ENCODE measurements at places on chromosomes 7 and 10.

- no peak for DNase-seq
Observed at GRCh38 chr7:7668706-7669105, 28.2 kb downstream of the UMAD1 start.

DNA sequence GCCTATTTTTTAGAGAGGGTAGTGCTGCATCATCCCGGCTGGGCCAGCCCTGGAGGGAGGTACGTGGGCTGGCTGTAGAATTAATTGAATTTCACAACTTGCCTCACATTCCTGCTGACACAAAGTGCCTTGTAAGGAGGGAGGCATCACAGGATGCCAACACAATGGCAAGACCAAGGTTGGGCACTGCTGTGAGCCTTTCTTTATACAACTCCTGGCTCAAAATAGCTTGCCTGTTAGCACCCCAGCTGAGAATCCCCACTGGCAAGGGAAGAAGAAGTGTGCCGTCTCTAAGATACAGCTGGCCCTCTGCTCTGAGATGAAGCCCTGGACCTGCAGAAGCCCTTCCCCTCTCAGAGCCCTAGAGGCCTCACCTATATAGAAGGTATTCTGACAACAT lies 873.9 kb downstream of the GRID1 start:
- DNase-seq = no peak

DNA sequence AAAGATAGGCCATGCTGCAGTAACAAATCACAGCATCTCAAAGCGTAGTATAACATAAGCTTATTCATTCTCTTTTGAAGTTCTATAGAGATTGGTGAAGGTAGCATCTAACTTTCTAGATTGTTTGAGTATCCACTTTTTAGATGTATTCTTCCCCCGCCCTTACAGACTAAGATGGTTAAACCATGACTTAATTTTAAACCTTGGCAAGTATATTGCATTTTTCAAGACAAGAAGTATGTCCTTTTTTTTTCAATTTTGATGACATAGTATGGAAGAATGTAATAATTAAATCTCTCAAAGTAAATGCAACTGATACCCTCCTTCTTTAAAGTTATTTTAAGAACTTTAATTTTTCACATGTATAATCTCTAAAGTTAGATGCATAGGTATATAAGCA lies 190.0 kb downstream of the KCND2 start:
- DNase-seq = no peak

GRCh38 chr10:108410236-108410635 lies 1245.7 kb upstream of the SORCS1 start:
- no peak for DNase-seq

DNA sequence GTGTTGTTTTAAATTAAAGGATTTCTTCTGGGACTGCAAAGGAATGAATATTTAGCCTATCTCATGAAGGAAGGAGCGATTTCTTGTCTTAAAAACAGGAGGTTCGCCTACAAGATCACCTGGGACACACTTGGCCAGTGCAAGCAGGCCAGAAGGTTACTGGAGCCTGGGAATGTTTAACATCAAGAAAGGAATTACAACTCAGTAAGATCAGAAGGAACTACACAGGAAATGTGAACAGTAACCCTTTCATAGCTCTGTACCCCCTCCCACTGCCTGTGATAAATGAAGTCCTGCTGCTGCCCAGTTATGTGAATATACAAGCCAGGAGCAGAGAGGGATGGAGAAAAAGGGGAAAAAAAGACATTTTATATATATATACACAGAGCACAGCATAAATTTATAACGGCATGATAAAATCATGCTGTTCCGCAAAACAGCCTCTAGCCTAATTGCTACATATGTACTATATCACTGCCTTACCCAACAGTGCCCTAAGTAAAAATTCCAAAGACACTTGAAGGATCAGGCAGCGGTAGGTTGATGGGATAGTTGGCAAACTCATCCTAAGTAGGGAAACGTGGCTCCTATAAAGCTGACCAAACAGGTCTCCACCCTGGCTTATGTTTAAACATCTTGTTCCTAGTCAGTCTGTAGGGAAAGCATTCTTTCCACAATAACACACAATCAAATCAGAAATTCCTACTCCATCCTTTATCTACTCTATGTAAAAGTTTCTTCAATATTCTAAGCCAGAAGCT lies 63.8 kb downstream of the ZNF438 start:
- DNase-seq = no peak

DNA sequence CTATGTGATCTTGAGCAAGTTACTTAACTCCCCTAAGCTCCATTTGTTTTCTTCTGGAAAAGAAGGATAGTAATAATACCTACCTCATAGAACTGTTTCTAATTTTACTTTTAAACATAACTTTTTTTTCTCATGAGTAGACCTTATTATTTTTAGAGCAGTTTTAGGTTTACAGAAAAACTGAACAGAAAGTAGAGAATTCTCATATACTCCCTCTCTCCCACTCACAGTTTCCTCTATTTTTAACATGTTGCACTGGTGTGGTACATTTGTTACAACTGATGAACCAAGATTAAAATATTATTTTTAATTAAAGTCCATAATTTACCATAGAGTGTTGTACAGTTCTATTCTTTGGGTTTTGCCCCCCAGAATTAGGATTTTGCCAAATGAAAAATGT lies 221.3 kb upstream of the CSTF2T start:
- no peak for DNase-seq

- peak; percentile 16 for DNase-seq
Observed at GRCh38 chr7:78039790-78040776, 241.5 kb downstream of the PHTF2 start.

DNA sequence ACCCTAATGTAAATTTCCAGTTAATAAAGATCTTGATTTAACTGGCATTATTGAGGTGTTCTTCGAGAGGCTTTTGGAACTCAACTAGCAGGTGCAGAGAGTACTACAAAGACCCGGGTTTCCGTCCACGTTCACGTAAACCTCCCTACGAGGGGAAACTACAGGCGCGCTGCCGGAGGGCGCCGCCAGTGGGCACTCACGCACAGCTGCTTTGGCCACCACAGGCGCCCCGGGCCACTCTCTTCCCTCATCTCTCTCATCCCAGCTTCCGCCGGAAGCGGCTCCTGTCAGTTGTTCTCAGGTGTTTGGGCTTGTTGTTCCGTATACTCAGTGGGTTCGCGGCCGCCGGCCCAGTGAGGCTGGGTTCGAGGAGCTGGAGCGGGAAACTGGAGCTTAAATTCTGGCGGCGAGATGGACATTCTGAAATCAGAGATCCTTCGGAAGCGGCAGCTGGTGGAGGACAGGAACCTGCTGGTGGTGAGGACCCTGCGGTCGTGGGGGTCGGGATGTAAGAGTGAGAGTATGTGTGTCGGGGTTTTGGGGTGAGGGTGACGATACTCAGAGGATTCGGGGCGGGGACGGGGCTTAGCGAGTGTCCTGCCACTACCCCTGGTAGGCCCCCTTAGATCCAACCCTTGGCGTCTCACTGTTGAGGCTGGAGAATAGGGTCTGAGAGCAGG lies at the start of gene PRPF18:
Gene PRPF18 (plus strand): TSS at position 290 of the 680 bp plus-strand sequence. CDS start 122 bp downstream, at position 412.
- DNase-seq = peak; percentile 85

DNA sequence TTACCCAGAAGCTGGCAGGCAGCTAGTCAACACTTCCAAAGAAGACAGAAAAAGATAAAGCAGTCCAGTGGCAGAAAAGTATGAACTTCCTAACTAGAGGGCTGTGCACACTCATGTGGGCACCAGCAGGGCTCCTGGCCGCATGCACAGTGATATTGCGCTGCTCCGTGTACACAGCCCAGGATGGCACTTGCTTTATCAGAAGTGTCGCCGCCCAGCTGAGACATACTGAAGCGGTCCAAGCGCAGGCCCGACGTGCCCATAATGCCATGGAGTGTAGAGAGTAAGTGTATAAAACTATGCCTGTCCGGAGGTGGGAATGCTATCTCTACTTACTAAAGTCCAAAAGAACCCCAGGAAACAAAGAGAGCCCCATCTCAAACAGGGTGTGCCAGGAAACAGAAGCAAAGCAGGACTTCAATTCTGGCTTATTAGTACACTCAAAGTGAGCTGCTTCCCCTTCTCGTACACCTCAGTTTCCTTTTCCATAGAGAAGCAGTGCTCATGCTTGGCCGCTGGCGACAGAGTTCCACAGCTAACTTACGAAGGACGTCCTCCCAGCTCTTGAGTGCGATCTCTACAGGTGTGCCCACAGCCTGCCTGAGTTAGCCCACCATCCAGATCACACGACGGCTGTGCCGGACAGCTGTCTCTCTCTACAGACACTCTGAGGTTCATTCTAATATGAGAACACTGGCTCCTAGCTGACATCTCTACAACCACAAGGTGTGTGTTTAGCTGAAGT lies 234.3 kb downstream of the COBL start:
- DNase-seq = no peak

DNA sequence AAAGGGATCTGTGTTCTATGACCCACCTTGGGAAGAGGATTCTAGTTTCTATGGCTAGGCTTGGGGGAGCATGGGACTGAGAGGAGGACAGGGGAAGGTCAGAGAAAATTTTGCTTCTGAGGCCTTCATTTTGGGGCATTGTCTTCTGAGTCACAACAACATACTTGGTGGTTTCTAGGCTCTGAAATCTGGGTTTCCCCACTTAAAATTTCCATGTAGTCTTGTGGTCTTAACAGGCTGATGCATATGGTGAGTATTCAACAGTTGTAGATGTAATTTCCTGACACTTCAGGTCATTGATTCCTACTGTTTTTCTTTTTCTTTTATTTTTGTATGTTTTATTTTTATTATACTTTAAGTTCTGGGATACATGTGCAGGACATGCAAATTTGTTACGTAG lies 88.5 kb downstream of the ANKRD7 start:
- no peak for DNase-seq

- DNase-seq = no peak
Observed at GRCh38 chr10:17527514-17528146, 73.2 kb upstream of the ST8SIA6 start.

DNA sequence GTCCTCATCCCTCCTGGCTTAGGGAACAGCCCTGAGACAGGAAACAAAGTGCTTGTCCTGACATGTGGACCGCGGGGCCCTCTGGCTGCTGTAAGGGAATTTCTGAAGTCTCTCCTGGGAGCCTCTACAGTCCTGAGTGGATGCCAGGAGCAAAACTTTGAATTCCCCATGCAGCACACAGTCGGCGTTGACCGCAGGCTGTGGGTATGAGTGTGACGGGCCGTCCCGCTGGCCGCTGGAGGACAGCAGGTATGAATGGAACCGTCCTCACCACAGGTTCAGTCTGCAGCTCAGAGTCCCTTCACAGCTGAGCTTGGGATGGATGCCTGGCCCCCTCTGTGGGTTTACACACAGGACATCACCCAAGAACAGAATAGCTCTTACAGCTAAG lies 94.9 kb downstream of the GPR26 start:
- no peak for DNase-seq

DNA sequence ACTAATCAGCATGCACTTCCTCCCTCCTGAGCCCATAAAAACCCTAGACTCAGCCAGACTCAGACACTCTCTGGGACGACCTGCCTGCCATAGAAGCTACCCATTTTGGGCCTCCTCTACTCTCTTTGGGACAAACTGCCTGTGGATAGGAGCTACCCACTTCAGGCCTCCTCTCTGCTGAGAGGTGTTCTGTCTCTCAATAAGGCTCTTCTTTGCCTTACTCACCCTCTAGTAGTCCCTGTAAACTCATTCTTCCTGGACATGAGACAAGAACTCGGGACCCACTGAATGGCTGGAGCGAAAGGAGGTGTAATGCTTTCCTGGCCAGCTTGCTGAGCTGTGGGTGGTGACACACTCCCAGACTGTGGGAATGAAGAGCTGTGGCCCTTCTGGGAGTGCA lies 424.8 kb upstream of the FZD8 start:
- DNase-seq = no peak

GRCh38 chr7:130886438-130887135 lies 152.6 kb upstream of the KLF14 start:
- no peak for DNase-seq

DNA sequence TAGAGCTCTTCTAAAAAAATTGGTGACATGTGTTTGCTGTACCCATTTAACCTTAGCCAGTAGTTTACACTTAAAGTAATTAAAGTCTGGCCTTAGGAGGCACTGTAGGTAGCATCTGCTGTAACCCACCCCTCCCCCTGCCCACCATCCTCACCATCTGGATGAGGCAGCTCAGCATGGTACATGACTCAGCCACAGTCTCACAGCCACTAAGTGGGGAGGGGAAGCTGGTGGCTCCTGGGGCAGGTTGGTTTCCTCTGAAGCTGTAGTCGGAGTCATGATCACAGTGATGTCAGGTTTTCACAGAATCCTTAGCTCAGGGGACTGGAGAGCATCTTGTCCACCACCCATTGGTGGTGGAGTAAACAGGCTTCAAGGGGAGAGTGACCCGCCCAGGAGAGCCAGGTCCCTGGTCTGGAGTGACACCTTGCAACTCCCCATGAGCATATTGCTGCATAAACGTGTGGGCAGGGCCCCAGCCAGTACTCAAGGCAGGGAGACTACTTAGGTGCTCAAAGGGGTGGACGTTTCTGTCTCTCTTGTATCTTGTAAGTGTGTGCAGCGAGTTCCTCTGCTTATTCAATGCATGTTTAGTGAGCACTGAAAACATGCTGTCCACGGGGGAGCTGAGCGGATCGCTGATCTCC lies 125.9 kb downstream of the GRK5 start:
- peak; percentile 16 for DNase-seq

- no peak for DNase-seq
Observed at GRCh38 chr7:151018421-151019129, 5.7 kb downstream of the ATG9B start.

GRCh38 chr7:131692131-131692960 lies 135.9 kb upstream of the PODXL start:
- DNase-seq = no peak

- DNase-seq = no peak
Observed at GRCh38 chr10:80538481-80539185, 931 bp downstream of the SH2D4B start.

DNA sequence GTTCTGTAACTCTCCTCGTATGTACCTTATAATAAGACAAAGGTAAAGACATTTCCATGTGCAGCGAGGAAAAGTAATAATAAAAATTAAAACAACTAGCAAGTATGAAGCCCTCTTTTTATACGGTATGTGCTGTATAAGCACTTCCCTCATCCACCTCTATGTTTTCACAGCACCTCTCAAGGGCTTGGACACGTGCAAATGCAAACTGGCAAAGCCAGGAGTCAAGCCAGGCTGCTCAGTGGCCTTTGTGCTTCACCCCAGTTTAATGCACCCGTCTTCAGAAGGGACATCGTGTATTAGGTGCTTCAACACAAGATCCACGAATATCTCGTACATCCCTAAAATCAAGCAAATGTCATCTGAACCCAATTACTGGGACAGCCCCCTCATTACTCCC lies 1.3 kb upstream of the DGKI start:
- no peak for DNase-seq

DNA sequence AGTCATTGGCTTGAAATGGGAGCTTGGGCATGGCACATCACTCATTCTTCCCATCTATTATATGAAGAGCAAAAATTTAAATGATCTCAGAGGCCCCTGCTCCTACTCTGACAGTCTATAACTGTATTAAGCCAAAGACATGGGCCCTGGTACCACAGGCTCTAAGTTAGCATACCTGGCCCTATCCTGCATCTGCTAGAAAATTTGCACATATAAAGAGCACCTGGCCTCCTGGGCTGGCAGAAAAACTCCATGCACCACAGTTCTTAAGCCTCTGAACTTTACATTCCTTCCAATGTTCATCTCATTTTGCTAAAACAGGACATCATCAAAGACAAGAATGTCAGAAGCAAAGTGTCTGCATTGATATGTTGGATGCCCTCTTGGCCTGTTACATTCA lies 29.6 kb upstream of the ANK3 start:
- DNase-seq = no peak

All from stimulated activated CD4-positive, alpha-beta T cell treated with anti-CD3 and anti-CD28 coated beads, Interleukin-15, amount 100 ng/mL, for 1 hour (primary cell).